ENCODE measurements at places on chromosomes 2 and 18.

DNA sequence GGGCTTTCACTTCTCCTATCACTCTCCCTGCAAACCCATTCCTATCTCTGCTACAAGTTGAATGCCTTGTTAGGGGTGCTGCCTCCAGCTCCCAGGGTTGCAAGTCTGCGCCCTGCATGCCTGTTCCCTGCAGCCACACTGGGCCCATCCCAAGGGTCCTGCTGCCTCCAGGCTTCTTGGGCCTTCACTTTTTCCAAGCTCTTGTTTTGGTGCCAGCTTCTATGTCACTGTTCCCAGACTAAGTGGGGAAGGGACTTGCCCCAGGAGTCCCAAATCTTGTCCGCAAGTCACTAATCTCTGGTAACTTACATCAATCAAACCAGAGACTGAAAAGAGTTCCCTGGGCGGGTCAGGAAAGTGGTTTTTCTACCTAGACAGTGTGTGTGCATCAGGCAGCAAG lies 65.4 kb downstream of the ZCCHC2 start:
- DNase-seq: no peak

DNA sequence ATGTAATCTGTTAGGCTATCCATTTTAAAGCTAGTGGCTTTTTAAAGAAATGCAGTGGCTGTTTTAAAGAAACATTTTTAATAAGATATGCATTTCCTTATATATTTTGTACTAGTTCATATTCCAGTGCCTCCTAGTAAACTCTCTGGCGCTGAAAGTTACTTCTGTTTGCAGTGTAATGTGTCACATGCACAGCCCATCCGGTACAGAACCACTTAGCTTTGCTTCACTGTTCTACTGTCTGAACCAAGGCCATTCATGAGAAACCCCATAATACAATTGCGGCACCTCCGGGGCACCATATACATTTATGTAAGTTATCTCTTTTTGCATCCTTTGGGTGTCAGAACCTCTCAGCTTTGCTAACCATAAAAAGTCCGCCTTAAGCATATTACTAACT lies 114.6 kb upstream of the KCTD1 start:
- DNase-seq: no peak

- DNase-seq: no peak
These were observed 86.8 kb downstream of the MAIP1 start for GRCh38 chr2:200042102-200042735.

DNA sequence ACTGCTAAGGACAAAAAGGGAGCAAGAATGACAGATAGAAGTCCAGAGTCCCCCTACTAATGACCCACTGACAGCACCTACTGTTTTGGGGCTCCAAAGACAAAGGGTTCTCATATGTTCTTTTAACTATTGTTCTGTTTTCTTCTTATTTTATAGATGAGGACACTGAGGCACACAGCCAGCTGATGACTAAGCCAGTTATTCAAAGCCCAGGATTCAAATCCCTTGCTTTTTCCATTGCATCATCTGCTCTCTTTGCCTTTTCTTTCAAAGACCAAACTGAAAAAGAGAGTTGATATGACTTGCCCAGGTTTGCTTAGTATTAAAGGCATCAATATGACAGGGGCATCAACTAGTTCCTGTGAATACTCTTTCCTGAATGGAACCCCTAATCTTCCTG lies 299.8 kb downstream of the LRATD1 start:
- DNase-seq: no peak

- no peak for DNase-seq
These were observed 124.7 kb upstream of the PPP1CB start for GRCh38 chr2:28626891-28627421.

DNA sequence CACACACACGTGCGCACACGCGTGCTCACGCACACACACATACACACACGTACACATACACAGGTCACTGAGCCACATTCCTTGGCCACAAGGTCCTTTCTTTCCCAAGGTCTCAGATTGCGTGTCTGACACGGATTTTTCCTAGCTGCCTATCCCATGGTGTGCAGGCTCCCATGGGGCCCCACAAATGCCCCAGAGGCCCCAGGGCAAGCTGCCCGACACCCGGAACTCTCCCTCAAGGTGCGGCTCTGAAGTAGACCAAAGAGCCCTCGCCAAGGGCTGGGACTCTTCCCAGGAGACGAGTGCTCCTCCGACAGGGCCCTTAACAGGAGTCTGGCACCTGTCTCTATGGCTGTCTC lies 46.7 kb downstream of the SDC1 start:
- DNase-seq: no peak

- DNase-seq: no peak
These were observed 39.2 kb downstream of the FECH start for GRCh38 chr18:57547260-57547659.

GRCh38 chr2:138579556-138579955 lies 78.0 kb downstream of the SPOPL start:
- DNase-seq: no peak

Data from central memory CD8-positive, alpha-beta T cell (primary cell).